ENCODE measurements at places on chromosomes 12 and 14.
A peak's percentile ranks its signal among the peaks of the same experiment; 100 is the strongest.

DNA sequence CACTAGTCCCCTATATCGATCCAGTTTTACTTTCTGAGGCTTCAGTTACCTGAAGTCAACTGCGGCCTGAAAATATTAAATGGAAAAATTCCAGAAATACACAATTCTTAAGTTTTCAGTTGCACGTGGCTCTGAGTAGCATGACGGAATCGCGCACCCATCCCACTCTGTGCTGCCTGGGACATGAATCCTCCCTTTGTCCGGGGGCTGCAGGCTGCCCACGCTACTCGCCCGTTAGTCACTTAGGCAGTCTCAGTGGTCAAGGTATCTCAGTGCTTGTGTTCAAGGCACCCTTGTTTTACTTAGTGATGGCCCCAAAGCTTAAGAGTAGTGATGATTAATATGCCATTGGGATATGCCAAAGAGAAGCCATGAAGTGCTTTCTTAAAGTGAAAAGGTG, 46.6 kb downstream of the LGMN start:
- no peak for DNase-seq

DNA sequence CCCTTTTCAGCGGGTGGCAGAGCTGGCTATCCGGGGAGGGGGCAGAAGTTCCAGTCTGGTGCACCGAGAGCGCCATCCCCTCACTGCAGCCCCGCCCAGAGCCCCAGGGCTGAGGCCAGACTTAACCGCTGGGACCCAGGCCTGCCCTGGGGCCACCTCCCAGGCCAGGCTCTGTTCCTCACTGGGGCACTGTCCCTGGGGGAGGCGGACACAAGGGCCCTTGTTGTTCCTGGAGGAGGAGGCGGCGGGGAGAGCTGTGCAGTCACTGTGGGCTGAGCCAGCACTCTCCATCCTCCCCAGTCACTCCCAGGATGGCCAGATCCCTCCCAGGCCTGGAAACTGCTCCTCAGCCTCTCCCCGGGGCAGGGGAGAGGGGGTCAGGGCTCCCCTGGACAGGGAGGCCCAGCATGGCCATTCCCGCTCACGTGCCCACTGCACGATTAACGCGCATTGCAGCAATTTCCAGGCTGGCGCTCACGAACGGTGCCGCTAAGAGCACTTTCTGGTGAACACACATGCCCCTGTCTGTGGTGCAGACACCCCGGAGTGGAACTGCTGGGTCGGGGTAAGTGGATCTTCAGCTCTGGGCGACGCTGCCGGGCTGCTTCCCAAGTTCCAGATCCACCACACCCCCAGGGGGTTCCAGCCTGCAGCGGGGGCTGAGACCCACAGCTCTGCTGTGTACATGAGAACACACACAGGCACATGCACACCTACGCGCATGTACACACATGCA, 89.8 kb upstream of the SFSWAP start:
- DNase-seq: no peak

DNA sequence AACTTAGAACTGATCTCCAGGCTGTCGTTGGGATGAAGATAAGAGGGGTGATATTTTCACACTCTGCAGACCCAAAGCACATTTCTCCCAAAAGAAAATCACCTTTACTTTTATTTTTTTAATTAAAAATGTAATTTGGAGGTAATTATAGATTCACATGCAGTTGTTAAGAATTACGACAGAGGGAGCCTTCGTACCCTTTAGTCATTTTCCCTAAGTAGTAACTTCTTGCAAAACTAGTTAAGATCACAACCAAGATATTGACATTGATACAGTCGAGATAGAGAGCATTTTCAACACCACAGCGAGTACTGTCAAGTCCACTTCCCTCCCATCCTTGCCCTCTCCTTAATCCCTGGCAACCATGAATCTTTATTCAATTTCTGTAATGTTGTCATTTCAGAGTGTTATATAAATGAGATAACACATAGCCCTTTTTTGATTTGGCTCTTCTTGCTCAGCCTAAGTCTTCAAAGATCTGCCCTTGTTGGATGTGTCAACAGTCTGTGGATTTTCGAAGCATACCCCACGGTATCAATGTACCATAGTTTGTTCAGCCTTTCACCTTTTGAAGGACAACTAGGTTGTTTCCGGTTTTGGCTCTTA, 39.6 kb downstream of the DNAH10 start:
- DNase-seq: peak; percentile 71

DNA sequence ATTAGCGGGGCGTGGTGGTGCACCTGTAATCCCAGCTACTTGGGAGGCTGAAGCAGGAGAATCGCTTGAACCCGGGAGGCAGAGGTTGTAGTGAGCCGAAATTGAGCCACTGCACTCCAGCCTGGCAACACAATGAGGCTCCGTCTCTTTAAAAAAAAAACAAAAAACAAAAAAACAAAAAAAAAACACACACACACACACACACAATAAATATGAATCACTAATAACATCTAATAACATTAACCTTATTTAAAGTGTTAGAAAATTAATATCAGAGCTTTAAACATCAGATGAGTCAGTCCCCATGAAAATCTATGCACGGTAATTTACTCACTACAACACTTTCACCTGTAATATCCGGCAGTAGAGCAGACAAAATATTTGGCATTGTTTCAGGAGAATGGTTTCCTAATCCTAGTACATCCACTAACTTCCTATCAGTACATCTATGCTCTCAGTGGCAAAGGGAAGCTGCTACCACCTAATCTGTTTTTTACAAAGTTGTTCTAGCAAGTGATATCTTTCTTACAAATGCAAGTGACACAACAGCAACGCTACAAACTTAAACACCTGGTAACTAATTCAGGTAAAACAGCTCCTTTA, 36.2 kb downstream of the MED13L start:
- DNase-seq: no peak

DNA sequence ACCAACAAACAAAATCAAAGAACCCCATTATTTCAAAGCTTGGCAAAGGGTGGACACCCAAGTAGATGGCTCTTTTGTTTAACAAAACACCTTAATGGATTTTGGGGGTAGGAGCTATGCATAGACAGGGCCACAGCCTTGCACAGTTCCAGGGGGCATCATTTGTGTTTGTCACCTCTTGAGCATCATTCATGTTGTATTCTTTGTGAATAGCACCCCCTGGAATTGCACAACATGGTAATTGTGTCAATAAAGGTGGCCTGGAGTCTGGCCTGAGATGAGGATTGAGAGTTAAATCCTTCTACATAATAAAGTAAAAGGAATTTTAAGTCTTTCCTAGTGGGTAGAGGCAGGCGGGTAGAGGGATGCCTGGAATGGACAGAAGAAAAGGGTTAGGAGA, 3.3 kb upstream of the FRS2 start:
- no peak for DNase-seq

DNA sequence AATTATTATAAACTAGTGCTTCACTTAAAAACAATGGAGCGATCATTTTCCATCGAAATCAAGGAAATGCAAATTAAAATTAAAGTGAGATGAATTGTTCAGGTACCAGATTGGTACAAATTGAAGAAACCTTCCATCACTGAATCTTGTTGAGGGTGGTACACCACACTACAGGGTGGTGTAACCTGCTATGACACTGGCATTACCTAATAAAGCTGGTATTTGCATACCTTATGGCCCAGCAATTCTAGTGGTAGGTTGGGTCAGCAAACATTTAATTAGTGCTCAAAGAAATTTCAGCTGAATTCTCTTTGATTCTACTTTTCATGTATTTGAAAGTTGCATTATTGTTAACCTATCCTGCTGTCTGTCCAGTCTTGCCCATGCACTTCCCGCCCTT, 9.2 kb downstream of the TIGAR start:
- no peak for DNase-seq

All from NB4 (cell line).